ENCODE measurements at places on chromosomes 11 and 22. TPM values are rescaled to one million over a fixed set of nuclear protein-coding genes. Genes with fewer than 3 reads are reported as not detected.

NRGN gene
- total RNA-seq: 5.8 TPM

DNA sequence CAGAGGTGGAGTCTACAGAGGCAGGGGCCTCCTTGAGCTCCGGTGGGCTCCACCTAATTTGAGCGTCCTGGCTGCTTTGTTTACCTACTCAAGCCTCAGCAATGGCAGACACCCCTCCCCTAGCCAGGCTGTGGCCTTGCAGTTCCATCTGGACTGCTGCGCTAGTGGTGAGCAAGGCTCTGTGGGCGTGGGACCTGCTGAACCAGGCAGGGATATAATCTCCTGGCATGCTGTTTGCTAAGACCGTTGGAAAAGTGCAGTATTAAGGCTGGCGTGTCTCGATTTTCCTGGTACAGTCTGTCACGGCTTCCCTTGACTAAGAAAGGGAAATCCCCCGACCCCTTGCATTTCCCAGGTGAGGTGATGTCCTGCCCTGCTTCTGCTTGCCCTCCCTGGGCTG is 77.7 kb downstream of the GDPD4 start:
- peaks cover 13% of the 10 kb centered on the region for H3K27me3 ChIP-seq
- DNase-seq: no peak
- H3K4me1 ChIP-seq: no peaks in the 10 kb centered on the region
- no peaks in the 10 kb centered on the region for H3K36me3 ChIP-seq
- H3K4me3 ChIP-seq: no peak overlapping the region

CHCHD10 gene
- total RNA-seq: 155 TPM

DNA sequence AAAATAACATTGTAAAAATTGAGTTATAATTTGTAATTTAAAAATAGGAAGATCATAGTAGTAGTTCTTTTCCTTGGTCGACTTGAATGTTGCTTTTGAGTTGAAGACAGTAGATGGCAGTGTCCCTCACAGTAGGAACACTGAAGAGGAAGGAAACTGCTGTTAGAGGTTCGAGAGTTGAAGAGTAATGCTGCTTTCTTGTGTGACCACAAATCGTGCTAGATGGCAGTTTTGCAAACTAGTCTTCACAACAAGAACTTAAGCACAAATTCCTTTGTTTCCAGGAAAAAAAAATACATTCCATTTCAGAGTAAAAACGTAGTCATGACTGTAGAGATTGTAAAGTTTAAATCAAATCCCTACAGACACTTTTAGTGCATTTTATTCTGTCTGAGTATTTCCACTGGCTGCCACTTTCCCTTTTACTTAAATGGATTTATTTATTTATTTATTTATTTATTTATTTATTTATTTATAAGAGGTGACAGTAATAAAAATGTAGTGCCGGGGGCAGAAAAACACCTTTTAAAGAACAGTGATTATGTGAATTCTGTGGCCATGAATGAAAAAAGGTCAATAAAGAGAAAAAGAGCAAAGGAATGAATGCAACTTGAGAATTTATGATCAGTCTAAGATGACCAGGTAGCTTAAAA is 54.6 kb downstream of the SPECC1L start:
- DNase-seq: peak; percentile 24
- no peak overlapping the region for H3K27ac ChIP-seq

GAL gene
- total RNA-seq: 1.2 TPM

LIF gene
- total RNA-seq: 260 TPM

- no peaks in the 10 kb centered on the region for H3K4me1 ChIP-seq
- no peak for DNase-seq
- H3K27ac ChIP-seq: no peak overlapping the region
- peaks cover 8% of the 10 kb centered on the region for H3K27me3 ChIP-seq
- H3K4me3 ChIP-seq: no peak overlapping the region
- no peaks in the 10 kb centered on the region for H3K36me3 ChIP-seq
Measured at GRCh38 chr11:119447664-119448242, 24.8 kb upstream of the THY1 start.

GRCh38 chr11:65529475-65530156 is 4.7 kb downstream of the SCYL1 start:
- no peaks in the 10 kb centered on the region for H3K27me3 ChIP-seq
- H3K4me1 ChIP-seq: peaks cover 2% of the 10 kb centered on the region
- H3K4me3 ChIP-seq: no peak overlapping the region
- H3K27ac ChIP-seq: no peak overlapping the region
- DNase-seq: no peak

MRTFA gene
- total RNA-seq: 47.4 TPM

MMP13 gene
- not detected for total RNA-seq

TEX12 gene
- total RNA-seq: not detected

DNA sequence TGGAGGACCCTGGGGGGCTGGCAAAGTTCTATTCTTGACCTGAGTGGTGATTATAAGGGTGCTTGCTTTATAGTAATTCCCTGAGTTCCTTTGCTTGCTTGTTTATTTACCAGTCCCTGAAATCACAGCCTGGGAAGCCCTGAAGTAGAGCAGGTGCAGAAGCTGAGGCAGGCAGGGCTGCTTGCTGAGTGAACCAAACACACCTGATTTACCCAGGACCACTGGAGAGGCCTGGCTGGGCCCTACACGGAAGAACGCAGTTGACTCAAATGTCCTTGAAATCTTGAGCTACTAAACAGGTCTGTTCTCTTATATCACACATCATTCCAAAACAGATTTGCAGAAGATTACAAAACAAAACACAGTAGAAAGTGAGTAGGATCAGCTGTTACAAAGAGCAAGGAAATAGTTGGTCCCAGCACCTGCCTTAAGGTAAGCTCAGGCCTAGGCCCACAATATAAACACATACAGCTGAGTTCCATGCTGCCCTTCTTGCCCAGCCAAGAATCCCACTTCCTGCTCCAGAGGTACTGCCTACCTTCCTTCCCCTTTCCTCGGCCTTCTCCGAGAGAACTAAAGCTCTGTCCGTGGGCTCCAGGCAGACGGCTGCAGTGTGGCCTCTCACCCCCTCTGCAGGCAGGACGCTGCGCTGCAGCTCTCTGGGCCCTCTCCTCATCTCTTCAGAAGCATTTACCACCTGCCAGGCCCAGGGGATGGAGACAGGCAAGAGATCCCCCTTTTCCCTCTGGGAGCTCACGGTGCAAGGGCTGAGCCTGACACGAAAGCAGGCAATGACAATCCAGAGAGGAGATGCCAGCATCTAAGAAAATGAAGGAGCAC is 46.1 kb upstream of the SCUBE2 start:
- H3K4me1 ChIP-seq: peaks cover 34% of the 10 kb centered on the region
- peak; percentile 81 for DNase-seq
- peaks cover 9% of the 10 kb centered on the region for H3K36me3 ChIP-seq
- no peaks in the 10 kb centered on the region for H3K27me3 ChIP-seq
- peak overlapping the region; percentile 8 for H3K27ac ChIP-seq

- H3K4me1 ChIP-seq: no peaks in the 10 kb centered on the region
- no peak for DNase-seq
- H3K27me3 ChIP-seq: peaks cover 74% of the 10 kb centered on the region
- H3K36me3 ChIP-seq: no peaks in the 10 kb centered on the region
Measured at GRCh38 chr22:43521716-43522115, 109.9 kb downstream of the MPPED1 start.

- no peak overlapping the region for H3K27ac ChIP-seq
- no peak for DNase-seq
- H3K4me1 ChIP-seq: peaks cover 11% of the 10 kb centered on the region
- H3K4me3 ChIP-seq: no peak overlapping the region
- H3K36me3 ChIP-seq: peaks cover 54% of the 10 kb centered on the region
Measured at GRCh38 chr11:83172551-83172950, 15.6 kb downstream of the PCF11 start.

GRCh38 chr11:15911377-15912044 is 444.8 kb downstream of the SOX6 start:
- no peak overlapping the region for H3K4me3 ChIP-seq
- peaks cover 7% of the 10 kb centered on the region for H3K4me1 ChIP-seq
- no peaks in the 10 kb centered on the region for H3K36me3 ChIP-seq
- DNase-seq: no peak
- H3K27me3 ChIP-seq: no peaks in the 10 kb centered on the region
- H3K27ac ChIP-seq: no peak overlapping the region

GRCh38 chr11:102850973-102851745 is 7.8 kb upstream of the MMP3 start:
- no peak for DNase-seq
- no peaks in the 10 kb centered on the region for H3K27me3 ChIP-seq
- H3K4me3 ChIP-seq: no peak overlapping the region
- no peak overlapping the region for H3K27ac ChIP-seq

DNA sequence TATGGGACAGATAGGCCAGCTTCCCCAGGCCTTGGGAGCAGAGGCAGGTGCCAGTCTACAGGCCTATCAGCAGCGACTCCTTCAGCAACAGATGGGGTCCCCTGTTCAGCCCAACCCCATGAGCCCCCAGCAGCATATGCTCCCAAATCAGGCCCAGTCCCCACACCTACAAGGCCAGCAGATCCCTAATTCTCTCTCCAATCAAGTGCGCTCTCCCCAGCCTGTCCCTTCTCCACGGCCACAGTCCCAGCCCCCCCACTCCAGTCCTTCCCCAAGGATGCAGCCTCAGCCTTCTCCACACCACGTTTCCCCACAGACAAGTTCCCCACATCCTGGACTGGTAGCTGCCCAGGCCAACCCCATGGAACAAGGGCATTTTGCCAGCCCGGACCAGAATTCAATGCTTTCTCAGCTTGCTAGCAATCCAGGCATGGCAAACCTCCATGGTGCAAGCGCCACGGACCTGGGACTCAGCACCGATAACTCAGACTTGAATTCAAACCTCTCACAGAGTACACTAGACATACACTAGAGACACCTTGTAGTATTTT is 26.6 kb upstream of the L3MBTL2 start:
- H3K27me3 ChIP-seq: no peaks in the 10 kb centered on the region
- H3K4me3 ChIP-seq: no peak overlapping the region
- peaks cover 53% of the 10 kb centered on the region for H3K36me3 ChIP-seq
- DNase-seq: no peak
- H3K4me1 ChIP-seq: peaks cover 18% of the 10 kb centered on the region

- H3K27me3 ChIP-seq: peaks cover 7% of the 10 kb centered on the region
- H3K36me3 ChIP-seq: peaks cover 21% of the 10 kb centered on the region
- H3K4me1 ChIP-seq: peaks cover 36% of the 10 kb centered on the region
- peak; percentile 69 for DNase-seq
- H3K27ac ChIP-seq: peak overlapping the region; percentile 28
Measured at GRCh38 chr11:78420255-78420764, 2.7 kb upstream of the GAB2 start.

- H3K27me3 ChIP-seq: peaks cover 19% of the 10 kb centered on the region
- no peak overlapping the region for H3K27ac ChIP-seq
- no peak overlapping the region for H3K4me3 ChIP-seq
- peaks cover 28% of the 10 kb centered on the region for H3K4me1 ChIP-seq
Measured at GRCh38 chr11:75771646-75772410, 3.2 kb downstream of the DGAT2 start.

DNA sequence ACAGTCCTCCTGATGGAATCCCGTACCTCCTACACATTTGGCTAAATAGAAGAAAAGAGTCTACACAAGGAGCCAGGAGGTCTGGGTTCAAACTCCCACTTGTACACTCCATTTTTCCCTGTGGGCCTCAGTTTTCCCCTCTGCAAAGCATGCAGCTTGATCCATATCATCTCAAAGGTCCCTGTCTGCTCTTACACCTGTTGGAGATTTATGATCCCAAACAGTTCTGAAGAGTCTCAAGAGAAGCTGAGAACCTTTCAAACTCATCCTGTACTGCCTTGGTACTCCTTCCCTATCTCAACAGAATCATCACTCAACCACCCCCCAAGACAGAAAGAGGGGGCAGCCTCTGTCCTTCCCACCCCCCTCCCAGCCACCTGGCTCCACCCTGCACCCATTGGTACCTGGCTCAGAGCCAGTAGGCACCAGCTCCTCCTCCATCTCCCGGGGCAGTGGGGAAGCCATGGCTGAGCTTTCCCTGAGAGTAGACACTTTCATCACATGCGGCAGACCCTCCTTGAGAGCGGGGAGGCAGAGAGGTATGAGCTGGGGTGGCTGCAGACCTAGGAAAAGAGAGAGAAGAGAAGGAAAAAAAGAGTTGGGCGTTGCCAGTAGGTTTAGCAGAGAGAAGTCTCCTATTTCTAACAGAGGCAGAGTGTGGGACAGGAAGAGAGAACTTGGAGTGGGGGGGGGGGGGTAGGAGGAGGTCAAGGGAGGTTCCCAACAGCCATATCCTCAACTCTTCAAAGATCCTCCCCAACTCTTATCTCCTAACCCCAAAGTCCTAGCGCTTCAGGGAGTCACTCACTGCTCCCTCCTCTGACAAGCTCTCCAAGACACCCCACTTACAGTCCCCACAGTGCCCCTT is 3.1 kb downstream of the TNKS1BP1 start:
- peak overlapping the region; percentile 86 for H3K4me3 ChIP-seq
- peak overlapping the region; percentile 98 for H3K27ac ChIP-seq
- peaks cover 65% of the 10 kb centered on the region for H3K36me3 ChIP-seq
- H3K27me3 ChIP-seq: no peaks in the 10 kb centered on the region
- no peak for DNase-seq
- peaks cover 47% of the 10 kb centered on the region for H3K4me1 ChIP-seq

DNA sequence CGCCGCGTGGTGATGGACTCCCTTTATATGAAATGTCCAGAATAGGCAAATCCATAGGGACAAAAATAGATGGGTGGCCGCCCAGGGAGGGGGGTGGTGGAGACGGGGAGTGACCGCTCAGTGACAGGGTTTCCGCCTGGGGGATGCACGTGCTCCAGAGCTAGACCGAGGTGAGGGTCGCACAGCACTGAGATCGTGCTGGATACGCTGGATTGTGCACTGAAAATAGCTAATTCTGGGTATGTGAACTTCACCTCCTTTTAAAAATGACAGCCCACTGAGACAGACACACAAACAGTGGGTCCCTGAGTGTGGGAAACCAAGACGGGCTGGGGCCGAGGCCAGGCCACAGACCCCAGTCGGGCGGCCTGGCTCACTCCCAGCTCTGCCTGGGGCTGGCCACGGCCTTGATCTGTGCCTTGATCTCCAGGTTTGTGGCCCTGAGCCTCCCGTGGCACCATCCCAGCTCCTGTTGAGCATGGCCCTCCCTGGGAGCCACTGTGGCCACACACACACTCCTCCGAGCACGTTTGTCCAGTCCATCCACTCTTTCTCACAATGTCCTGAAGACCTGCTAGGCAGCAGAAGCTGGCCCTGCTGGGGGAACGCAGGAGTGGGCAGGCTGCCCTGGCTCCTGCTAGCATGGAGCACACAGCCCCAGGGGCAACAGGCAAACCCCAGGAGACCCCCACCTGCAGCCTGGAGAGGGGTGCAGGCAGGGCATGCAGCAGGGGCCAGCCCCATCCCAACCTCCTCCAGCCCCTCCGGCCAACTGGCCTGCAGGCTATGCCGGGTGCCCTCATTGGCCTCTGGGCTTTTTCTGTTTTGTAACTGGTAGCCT is 41.0 kb upstream of the TH start:
- peaks cover 31% of the 10 kb centered on the region for H3K4me1 ChIP-seq
- no peak for DNase-seq
- H3K36me3 ChIP-seq: peaks cover 5% of the 10 kb centered on the region
- H3K27me3 ChIP-seq: peaks cover 35% of the 10 kb centered on the region
- H3K27ac ChIP-seq: no peak overlapping the region
- H3K4me3 ChIP-seq: no peak overlapping the region

DNA sequence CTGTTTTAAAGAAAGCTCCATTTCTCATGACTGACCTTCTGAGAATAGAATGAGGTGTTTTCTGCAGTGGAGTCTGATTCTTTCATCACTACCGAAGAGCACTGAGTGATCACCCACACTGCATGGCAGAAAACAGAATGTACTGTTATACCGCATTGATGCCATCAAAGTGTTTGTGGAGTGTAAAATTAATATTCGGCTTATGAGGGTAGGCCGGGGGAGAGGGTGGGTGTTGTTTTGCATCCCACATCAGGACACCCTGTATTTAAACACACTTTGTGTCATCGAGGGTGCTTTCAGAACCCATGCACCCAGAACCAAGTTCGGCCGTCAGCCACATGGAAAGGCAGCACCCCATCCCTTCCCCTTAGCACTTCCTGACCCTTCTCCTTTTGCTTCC is 41.3 kb upstream of the ETS1 start:
- no peak overlapping the region for H3K27ac ChIP-seq
- no peak for DNase-seq
- H3K36me3 ChIP-seq: no peaks in the 10 kb centered on the region
- no peaks in the 10 kb centered on the region for H3K4me1 ChIP-seq

All from Calu3 (cell line).